RWPE1 (cell line): ENCODE measurements at places on chromosomes 16 and 17.

- no peak for DNase-seq
Observed at GRCh38 chr16:30011714-30012504, 1.1 kb upstream of the DOC2A start.

DNA sequence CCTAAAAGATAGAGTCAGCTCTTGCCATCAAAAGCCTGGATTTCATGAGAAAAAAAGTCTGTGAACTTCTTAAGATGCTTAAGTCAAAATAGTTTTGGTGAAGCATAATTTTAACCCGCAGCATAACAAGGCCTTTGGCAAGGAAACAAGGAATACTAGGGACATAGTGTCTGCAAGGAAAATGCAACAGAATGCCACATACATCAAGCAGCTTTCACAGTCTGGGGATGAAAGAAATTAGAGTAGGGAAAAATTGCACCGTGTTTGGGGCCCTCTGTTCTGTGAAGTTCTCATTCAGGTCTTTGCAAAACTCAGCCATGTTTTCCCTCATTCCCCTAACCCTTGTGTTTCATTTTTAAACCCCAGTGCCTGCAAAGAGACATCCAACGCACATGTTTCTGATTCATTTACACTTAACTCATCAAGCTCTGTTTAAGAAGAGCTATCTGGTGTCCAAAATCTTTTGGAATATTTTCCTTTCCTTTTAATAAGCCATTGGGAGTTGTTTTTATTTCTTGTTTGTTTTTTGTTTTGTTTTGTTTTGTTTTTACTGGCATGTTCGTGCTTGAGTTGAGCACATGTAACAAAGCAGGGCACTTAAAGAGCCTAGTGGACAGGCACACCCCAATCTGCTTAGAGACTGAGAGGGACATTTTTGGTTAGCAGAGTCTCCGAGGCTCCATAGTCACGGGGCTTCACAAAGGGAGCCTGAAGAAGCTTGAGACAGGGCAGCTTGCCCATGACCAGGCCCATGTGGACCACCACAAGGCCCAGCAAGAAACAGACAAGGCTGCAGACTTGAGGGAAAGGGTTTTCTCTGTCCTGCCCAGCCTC, 116.5 kb downstream of the ANKFN1 start:
- DNase-seq, result no peak

DNA sequence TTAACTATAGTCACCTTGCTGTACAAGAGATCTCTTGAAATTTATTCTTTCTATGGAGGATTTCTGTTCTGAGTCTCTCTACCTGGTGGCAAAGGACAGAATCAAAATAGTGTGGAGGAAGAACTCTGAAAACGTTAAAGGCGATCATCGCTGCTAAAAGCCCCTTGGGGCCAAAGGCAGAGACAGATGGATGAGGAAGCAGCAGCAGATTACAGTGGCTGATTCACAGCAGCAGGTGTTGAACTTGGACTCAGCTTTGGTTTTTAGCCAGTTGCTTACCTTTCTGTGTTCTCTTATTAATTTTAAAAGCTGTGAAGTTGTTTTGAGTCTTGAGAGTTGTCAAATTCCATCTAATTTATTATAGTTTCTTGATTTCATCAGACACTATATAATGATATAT, 956.1 kb upstream of the GOT2 start:
- no peak for DNase-seq

- DNase-seq, result peak; percentile 79
Observed at GRCh38 chr17:9401434-9401833, 174.2 kb downstream of the STX8 start.

DNA sequence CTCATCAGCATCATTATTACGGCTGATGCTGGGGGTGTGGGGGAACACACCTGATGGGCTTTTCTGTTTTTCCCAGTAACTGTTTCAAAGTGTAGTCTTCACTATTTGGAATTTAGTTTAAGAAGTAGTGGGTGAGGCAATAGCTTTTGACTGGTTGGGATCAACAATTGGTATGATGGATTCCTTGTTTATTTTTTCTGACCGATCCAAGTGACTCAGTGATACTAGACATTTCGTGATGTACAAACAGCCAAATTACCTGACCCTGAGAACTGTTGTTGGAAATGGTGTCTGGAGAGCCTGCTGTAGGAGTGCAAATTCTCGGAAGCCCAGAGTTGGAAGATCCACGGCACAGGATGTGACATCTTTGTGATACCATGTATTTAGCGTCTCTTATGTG, 204.2 kb downstream of the PRKCA start:
- no peak for DNase-seq

DNA sequence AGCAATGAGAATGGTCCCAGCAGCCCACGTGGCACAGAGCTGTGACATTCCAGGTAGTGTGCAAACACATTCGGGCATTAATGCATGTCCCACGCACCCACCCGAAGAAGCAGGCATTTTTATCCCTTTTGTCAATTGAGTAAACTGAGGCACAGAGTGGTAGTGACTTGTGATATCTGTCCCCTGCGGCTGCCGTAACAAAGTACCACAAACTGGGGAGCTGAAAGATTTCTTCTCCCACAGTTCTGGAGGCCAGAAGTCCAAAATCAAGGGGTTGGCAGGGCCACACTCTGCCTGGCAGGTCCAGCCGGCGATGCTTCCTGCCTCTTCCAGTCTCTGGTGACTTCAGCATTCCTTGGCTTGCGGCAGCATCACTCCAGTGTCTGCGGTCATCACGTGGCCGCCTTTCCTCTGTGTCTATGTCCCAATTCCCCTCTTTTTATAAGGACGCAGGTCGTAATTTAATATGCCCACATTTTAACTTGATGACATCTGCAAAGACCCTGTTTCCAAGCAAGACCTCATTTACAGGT, 221.9 kb upstream of the GSE1 start:
- no peak for DNase-seq

GRCh38 chr17:35235289-35235688, 7.6 kb upstream of the SLFN5 start:
- DNase-seq, result no peak

DNA sequence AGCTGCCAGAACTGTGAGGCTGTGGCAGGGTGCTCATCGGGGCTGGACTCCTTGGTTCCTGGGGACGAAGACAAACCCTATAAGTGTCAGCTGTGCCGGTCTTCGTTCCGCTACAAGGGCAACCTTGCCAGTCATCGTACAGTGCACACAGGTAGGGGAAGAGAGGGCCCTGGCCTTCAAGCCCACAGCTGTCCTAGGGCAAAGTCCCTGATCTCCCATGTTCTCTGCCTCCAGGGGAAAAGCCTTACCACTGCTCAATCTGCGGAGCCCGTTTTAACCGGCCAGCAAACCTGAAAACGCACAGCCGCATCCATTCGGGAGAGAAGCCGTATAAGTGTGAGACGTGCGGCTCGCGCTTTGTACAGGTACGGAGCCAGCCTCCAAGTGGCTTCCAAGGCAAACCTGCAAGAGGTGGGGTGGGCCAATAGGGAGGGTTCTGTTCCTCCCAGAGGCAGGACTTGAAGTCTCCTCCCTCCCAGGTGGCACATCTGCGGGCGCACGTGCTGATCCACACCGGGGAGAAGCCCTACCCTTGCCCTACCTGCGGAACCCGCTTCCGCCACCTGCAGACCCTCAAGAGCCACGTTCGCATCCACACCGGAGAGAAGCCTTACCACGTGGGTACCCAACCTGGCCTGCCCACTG, 3.7 kb downstream of the BCL6B start:
- DNase-seq, result no peak

- no peak for DNase-seq
Observed at GRCh38 chr16:28187595-28188004, 24.2 kb downstream of the XPO6 start.

DNA sequence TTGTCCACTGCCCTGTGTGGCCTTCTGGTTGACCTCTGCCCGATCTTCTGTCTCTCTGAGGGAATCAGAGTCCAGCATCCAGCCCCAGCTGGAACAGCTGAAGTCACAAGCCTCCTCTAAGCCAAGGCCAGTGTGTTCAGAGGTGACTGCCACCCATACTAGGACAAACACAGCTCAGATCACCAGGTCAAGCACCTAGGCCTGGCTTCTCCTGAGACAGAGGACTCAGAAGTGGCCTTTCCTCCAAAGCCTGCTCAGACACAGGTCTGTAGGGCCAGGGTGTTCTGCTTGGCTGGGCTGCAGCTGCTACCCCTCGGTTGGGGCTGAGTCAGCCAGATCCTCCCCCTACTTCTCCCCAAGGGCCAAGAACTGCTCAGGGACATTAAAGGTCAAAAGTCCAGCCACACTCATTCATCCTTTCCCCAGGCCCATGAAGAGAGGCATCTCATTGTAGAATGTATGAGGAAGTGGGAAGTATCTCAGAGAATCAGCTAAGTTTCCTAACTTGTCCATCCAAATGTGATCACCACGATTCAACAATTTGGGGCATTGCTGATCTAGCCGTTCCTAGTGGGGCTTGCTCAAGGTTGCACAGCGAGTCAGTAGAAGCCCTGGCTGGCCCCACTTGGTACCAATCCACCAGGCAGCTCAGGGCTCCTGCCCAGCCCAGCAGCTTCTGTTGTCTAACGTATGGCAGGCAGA, 7.6 kb downstream of the SLC46A1 start:
- DNase-seq, result no peak
